Fibroblast of skin of back (primary cell): ENCODE measurements at places on chromosomes 6 and 20.
A peak's percentile ranks its signal among the peaks of the same experiment; 100 is the strongest.

DNA sequence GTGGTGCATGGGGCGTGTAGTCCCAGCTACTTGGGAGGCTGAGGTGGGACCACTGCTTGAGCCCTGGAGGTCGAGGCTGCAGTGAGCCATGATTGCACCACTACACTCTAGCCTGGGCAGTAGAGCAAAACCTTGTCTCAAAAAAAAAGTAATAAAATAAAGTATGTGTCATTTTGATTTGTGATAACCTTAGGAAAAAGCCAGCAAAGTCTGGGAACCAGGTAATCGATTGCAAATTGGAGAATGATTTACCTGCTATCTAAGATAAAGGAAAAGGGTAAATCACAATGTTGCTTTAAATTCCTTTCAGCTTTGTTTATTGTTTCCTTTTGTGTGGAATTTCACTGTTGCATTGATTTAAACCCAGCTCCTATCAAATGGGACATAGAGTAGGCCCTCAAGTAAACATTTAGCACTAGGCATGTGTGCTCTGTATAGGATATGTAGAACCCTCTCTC lies 59.0 kb downstream of the SGK1 start:
- DNase-seq: no peak

GRCh38 chr20:1467082-1467354 lies 369 bp upstream of the NSFL1C start:
- no peak for DNase-seq

GRCh38 chr6:5215799-5216198 lies 45.0 kb downstream of the LYRM4 start:
- no peak for DNase-seq

GRCh38 chr6:142851601-142852000 lies 93.4 kb downstream of the HIVEP2 start:
- DNase-seq: peak; percentile 51

DNA sequence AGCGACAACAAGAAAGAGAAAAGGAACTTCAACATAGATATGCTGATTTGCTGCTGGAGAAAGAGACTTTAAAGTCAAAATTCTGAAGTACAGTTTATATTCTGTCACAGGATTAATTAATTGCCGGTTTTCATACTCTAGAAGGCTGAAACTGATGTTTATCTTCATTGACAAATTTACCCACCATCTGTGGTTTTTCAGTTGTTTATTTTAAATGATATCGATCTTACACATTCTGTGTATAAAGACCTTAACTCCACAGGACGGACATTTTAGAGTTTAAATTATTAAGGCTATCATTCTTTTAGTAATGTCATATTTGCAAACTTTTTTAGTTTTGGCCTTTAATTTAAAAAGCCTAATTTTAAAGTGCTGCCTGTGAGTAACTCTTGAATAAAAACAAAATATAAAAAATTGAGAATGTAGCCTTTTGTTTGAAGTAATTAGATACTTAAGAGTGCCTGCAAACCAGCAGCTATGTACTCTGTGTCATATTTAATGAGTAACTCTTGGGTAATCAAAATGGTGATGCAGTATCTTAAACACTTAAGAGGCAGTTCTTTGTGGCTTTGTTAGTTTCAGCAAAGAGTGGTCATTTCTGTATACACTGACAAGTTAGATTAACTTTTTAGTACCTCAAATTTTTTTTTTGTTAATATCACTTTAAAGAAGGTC lies 59.3 kb downstream of the CDC5L start:
- DNase-seq: peak; percentile 65

GRCh38 chr6:24460966-24461365 lies 28.4 kb downstream of the GPLD1 start:
- DNase-seq: no peak

DNA sequence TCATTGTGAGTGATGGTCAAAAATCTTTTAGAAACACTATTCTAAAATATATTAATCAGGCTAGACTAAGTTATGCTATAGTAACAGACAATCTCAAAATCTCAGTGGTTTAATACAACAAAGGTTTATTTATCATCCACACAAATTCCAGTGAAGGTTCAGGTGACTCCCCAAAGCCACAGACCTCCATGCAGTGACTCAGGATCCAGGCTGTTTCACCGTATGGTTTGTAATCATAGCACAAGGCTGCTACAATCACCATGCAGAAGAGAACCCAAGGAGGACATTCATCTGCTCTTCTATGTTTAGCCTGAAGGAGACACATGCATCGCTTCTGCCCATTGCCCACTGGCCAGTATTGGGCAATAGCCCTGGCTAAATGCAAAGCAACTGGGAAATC lies 46.2 kb downstream of the BFSP1 start:
- DNase-seq: no peak

GRCh38 chr6:111888928-111889695 lies 15.9 kb upstream of the FYN start:
- DNase-seq: peak; percentile 45

DNA sequence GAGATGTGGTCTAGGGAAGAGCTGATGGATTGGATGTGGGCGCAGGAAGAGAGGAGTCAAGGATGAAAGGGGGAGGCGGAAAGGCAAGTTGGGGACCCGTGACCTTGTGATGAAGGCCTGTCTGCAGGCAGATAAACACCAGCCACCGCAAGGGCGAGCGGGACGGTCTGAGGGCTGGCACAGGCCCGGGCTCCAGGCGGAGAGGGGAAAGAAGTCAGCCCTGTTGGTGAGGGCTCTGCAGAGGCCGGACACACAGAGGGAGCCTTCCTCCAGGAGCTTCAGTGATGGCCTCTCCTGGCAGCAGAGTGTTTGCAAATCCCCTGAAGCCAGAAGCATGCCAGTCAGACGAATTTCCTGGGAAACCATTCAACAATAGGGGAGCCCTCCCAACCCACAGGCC lies 112.2 kb downstream of the ZDHHC14 start:
- DNase-seq: no peak

DNA sequence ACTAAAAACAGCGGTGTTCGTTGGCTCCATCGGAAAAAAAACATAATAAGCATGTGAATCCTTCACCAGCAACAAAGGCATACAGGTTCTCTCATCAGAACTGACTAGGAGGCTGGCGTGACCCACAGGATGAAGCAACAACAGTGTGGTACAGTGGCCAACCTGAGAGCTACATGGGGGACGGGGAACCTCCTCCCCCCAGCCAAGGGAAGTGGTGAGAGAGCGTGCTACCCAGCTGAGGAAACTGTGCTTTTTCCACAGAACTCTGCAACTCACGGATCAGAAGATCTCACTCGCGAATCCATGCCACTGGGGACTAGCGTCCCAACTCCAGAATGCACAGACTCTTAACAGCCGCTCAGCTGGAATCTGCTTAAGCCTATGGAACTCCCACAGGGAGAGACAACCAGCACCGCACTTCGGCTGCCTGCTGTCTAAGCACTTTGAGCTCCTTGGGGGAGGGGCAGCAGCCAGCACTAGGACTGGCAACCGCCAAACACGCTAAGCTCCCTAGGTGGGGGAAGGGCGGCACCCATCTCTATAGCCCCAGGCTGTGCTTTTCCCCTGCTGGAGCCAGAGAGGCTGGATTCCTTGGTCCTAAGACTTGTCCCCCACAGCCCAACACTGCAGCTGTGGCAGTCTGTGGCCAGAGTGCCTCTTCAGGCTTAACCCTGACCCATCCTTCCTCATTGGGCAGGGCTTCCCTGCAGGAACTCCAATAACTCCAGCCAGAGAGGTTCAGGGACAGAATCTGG lies 538.3 kb upstream of the BTBD3 start:
- peak; percentile 56 for DNase-seq

DNA sequence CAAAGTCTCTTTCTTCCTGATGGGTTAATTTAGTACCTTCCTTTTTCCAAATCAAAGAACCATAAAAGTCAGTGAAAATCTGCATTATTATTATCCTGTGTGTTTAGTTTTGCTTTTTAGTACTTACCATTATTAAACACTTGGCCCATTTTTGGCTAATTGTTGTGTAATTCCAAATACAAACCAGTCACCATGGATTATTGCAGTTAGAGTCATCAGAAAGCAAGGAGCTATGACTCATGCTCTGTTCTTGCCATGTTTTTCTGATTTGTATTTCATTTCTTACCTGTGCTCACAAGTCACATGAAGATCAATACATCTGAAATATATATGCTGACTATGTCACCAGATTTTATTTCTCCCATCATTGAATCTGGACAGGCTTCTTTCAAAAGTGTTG lies 31.3 kb downstream of the SLC22A3 start:
- DNase-seq: no peak

DNA sequence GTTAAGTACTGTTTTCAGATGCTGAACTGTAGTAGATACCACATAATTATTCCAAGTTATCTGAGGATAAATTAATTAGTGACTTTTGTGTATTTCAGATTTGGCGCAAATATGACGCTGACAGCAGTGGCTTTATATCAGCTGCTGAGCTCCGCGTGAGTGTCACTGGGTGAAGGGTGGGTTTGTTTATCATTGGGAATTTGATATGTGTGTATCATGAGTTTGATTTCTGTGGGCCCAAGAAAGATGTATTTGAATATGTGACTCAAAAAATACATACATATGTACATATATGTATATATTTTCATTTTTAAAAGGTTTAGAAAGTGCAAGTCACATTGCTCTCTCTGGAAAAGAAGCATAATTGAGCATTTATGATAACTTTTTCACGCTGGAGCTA lies 17.4 kb downstream of the SCGN start:
- no peak for DNase-seq

- no peak for DNase-seq
Observed at GRCh38 chr6:160883560-160883959, 108.0 kb upstream of the MAP3K4 start.

DNA sequence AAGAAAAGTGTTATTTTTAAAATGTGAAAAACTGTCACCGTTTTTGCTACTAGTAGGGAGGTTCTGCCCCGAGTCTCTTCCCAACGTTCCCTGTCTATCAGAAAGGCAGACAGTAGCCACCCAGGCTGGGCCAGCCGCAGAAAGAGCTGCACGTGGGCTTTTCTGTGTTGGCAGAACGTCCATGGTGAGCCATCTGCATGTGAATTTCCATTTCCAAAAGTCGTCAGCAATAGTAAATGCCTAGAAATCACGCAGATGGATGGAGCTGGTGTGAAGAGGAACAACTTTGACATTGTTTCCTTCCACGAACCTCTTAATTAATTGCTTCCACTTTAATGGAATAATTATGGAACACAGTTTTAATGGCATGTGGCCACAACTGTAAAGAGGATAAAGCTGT lies 97.5 kb downstream of the FAM120B start:
- DNase-seq: peak; percentile 20
